ENCODE measurements at places on chromosomes 12 and 14.

- no peak for DNase-seq
These were observed 13.6 kb upstream of the FOXJ2 start for GRCh38 chr12:8018666-8019581.

DNA sequence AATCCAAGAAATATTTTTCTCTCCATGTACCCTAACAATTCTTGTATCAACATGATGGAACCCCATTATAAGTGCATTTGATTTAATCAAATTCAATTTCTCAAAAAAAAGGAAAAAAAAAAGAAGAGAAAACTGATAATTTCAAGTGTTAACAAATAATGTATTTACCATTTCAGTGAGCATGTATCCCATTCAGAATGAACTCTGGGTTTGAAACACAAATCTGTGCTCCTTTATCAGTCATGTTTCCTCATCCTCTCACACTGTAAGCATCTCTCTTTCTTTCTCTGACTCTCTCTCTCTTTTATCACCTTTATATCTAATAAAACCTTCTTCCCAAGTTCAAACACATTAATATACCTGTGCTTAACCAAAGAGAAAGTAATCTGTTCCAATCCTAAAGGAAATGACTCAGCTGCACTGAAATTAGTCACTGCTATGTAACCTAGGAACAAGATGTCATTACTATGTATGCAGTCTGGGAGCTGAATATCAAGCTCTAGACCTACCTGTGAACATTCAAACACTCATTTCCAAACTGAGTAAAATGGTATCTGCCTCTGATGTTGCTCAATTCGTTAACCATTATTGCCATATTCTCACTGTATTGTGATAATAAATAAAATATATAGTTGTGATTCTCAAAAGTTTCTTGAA, 135.0 kb upstream of the LRIG3 start:
- no peak for DNase-seq

GRCh38 chr14:38197784-38198335, 9.8 kb upstream of the SSTR1 start:
- no peak for DNase-seq

DNA sequence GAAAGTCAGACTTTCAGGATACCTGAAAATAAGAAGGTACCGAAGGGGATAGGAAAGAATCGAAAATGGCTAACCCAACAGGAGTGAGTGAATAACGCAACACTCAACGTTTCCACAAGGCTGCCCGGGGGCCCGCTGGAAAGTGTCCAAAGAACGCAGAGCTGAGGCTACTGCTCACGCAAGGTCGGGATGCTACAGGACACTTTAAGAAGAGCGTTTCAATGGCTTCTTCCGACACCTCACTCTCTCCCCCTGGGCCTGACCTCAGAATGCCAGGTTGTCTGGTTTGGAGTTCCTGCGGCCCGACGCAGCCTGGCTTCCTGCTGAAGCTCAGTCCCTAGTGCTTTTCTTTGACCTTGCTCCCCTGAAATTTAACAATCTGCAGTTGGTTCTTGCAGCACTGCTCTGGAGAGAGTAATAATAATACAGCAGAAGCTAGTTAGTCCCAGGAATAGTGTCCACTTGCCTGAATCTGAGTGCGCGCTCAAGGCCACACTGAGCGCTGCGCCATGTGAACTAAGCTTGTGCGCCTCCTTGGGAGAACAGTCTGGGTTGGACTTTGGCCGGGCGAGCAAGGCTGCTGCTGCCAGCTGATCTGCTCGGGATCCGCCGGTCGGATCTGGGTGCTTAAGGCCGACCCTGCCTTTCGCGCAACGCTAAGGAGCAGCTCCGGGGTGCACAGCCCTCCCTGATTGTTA, 2.0 kb upstream of the ALX1 start:
- DNase-seq, result no peak

DNA sequence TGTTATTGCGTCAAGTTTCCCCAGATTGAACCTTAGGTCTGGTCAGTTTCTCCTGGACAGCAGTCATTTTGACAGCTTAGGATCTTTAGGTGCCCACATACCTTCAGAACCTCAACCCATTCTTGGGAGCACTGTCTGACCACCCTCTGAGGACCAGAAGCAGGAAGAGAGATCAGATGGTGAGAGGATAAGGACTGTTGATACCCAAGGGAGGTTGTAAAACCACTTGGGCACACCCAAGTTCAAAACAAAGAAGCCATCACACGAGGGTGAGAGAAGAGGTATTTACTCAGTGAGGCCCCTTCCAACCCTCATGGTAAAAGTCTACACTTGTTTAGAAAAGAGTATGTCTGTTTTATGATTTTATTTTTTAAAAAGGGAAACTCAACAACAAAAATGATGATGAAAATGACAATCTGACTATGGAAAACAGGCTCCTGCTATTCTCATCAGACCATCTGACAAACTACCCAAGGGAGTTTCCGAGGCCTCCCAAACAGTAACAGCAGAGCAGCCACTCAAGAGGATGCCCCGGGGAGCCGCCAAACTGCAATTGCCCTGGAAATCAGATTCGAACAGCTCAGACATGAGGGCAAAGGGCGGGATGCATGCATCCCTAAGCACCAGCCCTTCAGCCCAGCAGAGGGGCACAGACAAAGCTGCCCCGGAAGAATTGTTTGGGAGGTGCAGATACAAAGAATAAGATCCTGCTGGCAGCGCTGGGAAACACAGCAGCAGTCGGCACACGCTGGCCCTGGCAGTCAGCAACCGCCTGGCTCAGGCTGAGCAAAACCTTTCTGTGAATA, 162.6 kb upstream of the PLEKHG7 start:
- DNase-seq, result peak; percentile 55

DNA sequence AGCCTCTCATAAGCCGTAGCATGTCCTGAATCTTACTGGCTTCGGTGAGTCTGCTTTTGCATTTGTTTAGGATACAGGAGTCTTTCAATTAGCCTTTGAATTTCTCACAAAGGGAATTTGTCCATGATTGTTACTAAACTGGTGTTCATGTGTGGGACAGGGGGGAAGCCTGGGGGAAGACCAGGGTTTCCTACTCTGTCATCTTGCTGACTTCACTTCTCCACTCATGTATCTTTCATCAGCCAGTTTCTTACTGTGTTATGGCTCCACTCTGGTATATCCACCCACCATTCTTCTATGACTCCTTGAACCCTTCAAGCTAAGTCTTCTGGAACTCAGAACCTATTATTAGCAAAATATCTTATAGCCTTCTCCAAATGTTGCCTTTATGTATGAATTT, 31.7 kb upstream of the A2M start:
- DNase-seq, result peak; percentile 72

DNA sequence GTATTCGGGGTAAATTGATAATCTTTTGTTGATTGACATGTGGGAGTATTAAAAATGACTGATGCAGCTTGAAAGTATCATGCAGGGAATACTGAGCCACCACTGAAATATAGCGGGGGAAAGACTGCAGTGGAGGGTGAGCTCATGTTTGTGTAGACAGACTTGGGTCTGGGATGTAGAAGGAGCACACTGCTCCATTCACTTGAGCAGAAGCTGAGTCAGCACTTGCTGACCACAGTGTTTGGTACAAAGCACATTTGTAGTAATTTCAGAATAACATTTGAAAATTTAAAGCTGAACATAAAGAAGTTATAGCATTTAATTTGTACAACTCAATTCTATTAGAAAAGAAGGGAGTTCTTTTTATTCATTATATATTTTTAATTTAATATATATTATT, 304.3 kb upstream of the PRICKLE1 start:
- no peak for DNase-seq

DNA sequence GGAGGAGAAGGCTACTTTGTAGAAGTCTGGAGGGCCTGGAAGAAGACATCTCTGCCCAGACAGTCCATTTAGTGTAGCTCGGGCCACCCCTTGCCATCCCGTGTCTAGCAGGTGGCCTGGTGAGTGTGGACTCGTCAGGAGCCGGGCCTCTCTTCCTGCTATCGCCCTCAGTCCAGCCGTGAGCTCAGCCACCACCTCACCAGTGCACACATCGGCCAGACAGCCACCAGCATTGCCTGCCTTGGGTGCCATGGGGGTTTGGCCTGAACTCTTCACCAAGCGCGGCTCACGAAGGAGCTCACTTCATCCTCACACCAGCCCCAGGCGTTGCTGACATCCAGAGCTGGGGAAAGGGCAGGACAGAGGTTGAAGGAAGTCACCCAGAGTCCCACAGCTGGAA, 19.6 kb upstream of the TRAF3 start:
- no peak for DNase-seq

DNA sequence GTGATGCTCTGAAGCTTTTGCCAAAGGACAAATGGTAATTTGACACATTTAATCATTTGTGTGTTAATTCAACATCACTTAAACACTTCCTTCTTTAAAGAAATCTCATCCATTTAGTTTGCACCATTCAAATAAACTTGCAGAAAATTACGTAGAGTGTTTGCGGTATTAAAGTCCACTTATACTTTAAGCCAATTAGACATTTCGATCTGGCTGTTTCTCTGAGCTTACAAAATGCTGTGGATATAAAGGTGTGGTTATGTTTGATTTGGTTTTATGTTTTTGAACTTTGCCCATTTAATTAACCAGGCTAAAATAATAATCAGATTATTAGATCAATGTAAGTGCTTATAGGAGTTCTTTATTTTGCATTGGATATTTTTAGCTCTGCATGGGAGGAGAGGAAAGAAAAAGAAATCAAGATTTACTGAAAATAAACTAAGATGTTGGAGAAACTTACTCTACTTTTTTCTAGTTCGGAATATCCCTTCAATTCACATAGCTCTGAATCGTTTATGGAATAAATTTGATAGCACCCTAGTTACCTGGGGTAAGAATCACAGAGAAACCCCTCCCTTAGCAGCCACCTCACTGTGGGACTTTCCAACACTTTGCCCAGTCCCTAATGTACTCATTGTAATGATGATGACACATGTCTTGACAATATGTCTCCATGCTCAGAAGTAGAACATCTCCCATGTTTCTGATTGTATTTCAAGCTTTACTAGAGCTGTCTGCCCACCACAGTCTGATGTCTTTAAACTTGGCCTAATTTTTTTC, 268.0 kb downstream of the BTG1 start:
- peak; percentile 74 for DNase-seq

DNA sequence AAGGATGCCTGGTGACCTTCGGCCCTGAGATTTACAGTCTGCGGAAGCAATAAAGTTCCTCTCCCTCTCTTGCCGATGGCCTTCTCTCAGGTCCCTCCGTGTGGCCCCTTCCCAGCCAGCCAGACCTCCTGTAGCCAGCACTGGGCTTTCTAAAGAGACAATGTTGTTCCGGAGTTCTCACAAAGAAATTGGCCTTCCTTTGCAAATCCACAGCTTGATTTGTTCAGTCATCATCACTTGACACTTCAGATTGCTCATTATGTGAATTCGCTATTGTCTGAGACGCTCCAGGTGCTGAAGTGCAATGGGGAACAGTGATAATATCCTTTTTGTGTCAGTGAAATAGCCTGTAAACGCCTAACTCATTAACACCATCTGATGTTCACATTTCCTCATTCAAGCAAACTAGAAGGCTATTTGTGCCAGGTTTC, 43.7 kb upstream of the GPHB5 start:
- no peak for DNase-seq

DNA sequence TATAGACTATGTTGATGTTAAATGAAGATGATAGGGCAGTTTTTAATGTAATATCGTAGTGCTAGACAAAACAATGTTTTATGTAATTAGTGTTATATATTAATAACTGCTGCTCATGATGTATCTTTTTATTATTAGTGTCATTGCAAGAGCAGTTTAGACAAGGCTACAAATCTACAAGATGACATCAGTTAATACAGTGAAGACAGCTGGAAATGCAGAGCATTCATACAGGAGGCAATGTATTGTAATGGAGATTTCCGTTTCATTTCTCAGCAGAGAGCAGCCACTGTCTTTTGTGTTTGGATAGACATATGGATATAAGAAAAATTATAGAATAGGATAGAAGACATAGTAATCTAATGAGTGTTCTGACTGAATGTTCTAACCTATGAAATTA, 178.0 kb downstream of the FOXG1 start:
- no peak for DNase-seq

- no peak for DNase-seq
These were observed 30.7 kb upstream of the ESR2 start for GRCh38 chr14:64324895-64325294.

DNA sequence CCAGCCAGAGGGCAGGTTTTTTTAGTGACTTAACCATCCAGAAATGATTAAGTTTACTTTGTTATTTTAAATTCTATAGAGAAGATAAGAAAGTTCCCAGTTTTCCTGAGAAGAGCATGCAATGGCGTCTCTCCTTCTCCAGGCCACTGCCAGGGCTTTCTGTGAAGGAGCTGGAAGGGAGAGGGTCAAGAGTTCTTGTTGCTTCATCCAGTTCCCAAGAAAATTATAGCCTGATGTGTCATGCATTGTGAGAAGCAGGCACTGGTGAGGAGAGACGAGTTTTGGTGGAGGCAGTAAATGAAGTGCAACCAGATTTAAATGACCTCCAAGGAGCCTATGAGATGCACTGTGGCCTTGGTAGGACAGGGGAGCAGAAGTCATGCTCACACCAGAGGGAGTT, 14.2 kb downstream of the ELK3 start:
- DNase-seq, result no peak

- DNase-seq, result no peak
These were observed 818 bp upstream of the HHIPL1 start for GRCh38 chr14:99644035-99644587.

DNA sequence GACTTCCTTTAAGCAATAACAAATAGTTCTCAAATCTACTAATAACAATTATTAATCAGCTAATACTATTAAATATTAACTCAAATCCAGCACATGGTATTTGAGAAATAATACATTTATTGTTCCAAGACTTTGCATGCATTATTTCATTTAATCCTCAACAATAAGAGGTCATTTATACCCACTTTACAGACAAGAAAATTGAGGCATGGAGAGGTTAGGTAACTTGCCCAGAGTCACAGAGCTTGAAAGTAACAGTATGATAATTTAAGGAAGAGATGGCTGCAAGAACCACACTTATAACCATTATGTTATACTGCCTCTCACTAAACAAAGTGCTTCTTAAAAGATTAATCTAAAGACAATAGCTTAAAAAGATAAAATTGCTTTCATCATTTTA, 318.9 kb downstream of the SOX5 start:
- no peak for DNase-seq

DNA sequence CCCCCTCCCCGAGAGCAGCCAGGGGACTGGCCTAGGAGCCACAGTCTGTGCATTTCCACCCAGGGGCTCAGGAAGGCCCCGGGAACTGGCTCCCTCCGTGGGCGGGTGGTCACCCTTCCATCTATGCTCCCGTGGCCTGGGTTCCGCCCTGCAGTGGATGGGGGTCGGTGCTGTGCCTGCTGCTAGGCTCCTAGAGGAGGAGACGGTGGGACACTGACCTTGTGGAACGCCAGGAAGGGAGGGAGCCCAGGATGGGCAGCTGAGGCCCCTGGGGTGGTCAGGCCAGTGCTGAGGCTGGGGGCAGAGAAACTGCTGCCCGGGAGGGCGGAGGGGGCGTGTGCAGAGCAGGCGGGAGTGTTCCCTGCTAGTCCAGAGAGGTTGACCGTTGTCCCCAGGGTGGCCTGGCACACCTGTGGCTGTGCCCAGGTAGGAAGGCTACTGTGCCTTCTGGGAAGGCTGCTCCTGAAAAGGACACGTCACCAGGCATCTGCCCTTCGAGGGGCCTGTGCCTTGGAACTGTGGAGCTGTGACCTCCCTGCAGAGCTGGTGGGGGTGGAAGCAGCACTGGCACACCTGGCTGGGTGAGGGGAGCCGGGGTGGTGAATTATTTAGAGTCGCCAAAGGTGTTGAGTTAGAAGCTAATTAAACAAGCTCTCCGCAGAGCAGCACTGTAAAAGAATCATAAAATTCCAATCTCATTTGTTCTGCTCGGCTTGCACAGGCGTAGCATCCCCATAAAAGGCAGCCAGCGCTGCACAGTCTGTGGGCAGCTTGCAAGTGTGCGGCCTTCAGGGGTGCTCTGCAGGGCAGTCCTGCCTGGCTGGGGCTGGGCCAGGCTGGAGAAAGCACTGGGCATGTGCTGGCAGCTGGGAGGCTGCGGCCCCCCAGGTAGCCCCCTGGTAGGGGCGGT, 145.1 kb downstream of the KIF26A start:
- no peak for DNase-seq
